IMR-90 (cell line): ENCODE measurements at places on chromosomes 11 and 22. TPM values are rescaled to one million over a fixed set of nuclear protein-coding genes. Genes with fewer than 3 reads are reported as not detected.

The CSTF3 gene
- total RNA-seq, result 14.5 and 31.4 TPM in 2 replicates

The CALCA gene
- not detected in 2 replicates for total RNA-seq

The GAB4 gene
- total RNA-seq, result not detected in 2 replicates

GRCh38 chr11:64971421-64972233 is at the start of gene MAJIN:
Gene MAJIN (minus strand): TSS chr11:64972108. CDS start chr11:64959405, 12,703 bp downstream.
- DNase-seq, result peak; percentile 41

DNA sequence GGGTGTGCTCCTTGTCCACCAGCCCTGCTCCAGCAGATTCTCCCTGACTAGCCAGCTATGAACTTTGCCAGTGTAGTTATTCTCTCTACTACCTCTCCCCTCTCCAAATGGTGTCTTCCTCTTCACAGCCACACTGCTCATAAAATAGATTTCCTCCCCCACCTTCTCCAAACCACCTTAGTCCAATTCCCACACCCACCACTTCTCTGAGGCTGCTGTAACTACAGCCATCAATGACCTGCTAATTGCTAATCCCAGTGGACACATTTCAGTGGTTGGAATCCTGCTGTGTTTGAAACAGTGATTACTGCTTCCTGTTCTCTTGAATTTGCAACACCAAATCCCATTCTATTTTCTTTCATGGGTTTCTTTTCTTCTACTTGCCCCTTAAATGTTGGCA is 23.4 kb downstream of the SYT9 start:
- DNase-seq, result no peak

DNA sequence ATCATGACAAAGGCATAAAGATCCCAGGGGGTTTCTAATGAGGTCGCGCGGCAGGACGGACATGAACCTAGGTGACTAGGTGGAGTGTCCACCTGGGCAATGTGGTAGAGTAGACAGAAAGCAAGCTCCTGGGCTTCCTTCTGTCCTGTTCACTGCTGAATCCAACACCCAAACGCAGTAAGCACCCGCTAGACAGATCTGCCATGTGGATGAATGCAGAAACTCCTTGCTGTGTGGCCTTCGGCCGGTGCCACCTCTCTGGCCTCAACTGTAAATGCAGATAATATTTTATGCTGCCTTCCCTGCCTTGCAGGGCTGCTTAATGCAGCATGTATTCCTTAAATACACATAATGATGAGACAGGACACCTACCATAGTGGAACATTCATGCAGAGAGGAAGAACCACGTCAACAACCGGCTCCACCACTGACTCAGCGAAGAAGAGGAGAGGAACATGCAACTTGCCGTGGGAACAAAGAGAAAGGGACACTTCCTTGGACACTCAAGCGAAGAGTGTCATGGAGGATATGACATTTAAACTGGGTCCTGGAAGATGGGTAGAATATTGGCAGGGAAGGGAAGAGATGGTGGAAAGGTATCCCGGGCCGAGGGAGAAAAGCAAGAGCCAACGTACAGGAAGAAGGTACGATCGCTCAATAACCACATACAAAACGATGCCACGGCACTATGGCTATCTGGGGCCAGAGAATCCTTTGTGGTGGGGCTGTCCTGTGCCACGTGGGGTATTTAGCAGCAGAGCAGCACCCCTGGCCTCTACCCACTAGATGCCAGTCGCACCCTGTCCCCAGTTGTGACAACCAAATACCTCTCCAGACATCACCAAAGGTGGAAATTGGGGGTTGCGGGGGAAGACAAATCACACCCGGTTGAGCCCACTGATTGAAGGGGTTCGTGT is 30.8 kb downstream of the MYH9 start:
- peak; percentile 62 for DNase-seq

GRCh38 chr11:57597916-57598830 is 688 bp downstream of the SERPING1 start:
- peak; percentile 24 for DNase-seq
